ENCODE measurements at places on chromosomes 11 and 22. TPM values are rescaled to one million over a fixed set of nuclear protein-coding genes. Genes with fewer than 3 reads are reported as not detected.

The IGLL1 gene
- polyA plus RNA-seq, result 0.28 TPM

The VSTM5 gene
- polyA plus RNA-seq, result 0.38 TPM

The ALDH3B1 gene
- 11.6 TPM for polyA plus RNA-seq

The C11orf87 gene
- 0.03 TPM for polyA plus RNA-seq

The SNAP29 gene
- 28.1 TPM for polyA plus RNA-seq

The TRIM49D1 gene
- not detected for polyA plus RNA-seq

The OR8A1 gene
- polyA plus RNA-seq, result 0.04 TPM

The LRRC4C gene
- polyA plus RNA-seq, result 5.8 TPM

The TRIM6 gene
- 7.1 TPM for polyA plus RNA-seq

The GUCD1 gene
- 87.9 TPM for polyA plus RNA-seq

The LDLRAD3 gene
- 16.8 TPM for polyA plus RNA-seq

The MS4A4A gene
- polyA plus RNA-seq, result 16.4 TPM

The MRGPRE gene
- not detected for polyA plus RNA-seq

The LMO2 gene
- polyA plus RNA-seq, result 39.7 TPM

The CHRNA10 gene
- 3.0 TPM for polyA plus RNA-seq

The TEX12 gene
- 0.10 TPM for polyA plus RNA-seq

The NAALADL1 gene
- 16.9 TPM for polyA plus RNA-seq

The OR56A1 gene
- polyA plus RNA-seq, result not detected

The MRGPRX3 gene
- not detected for polyA plus RNA-seq

The CLMP gene
- 17.8 TPM for polyA plus RNA-seq

The TOM1 gene
- polyA plus RNA-seq, result 25.4 TPM

The LDHAL6A gene
- 0.60 TPM for polyA plus RNA-seq

The GRM5 gene
- polyA plus RNA-seq, result not detected

The VPREB1 gene
- not detected for polyA plus RNA-seq

The RHOG gene
- 23.0 TPM for polyA plus RNA-seq

The BIRC2 gene
- 78.6 TPM for polyA plus RNA-seq

The NEFH gene
- polyA plus RNA-seq, result 4.1 TPM

The STK33 gene
- polyA plus RNA-seq, result 25.2 TPM

The TLCD5 gene
- polyA plus RNA-seq, result 17.3 TPM

The RIC3 gene
- 1.9 TPM for polyA plus RNA-seq

The FIBIN gene
- 6.7 TPM for polyA plus RNA-seq

The CCDC87 gene
- 0.10 TPM for polyA plus RNA-seq

The LRRC55 gene
- polyA plus RNA-seq, result 3.3 TPM

The TBX1 gene
- 11.1 TPM for polyA plus RNA-seq

The FERMT3 gene
- 7.6 TPM for polyA plus RNA-seq

The PANX3 gene
- 0.08 TPM for polyA plus RNA-seq

The IFITM1 gene
- polyA plus RNA-seq, result 13.1 TPM

The RASL10A gene
- polyA plus RNA-seq, result 0.35 TPM

The NLRP14 gene
- 0.04 TPM for polyA plus RNA-seq

The OR8B12 gene
- polyA plus RNA-seq, result not detected

Data from right lung (tissue), 10 donors.